ENCODE measurements at places on chromosomes 1 and 21.

DNA sequence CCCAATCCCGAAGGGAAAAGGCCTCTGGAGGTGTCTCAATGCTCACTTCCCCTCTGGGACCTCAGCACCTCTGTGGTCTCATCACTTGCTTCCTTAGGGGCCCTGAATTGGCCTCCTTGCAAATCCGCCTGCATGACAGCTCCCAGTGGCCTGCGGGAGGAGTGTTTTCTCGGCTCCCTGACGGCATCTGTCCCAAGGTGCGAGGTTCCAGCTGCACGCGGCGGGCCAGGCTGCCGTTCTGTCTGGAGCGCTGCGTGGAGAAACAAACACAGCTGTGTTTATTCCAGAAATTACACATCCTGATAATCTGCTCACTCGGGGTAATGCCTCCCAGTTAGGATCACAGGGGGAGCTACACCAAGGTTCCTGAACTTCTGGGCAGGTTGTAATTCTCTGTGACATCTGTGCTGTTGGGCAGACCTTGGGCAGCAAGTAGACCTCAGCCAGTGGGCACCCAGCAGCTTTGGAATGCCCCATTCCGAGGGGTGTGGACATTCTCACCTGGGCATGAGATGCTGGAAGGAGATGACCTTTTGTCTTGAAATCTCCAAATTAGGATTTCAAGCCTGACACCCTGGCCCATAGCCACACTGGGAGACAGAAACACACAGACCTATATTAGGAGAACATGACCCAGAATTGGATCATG is 18.2 kb downstream of the EPHB2 start:
- DNase-seq, result no peak

- DNase-seq, result no peak
These were observed 7.0 kb downstream of the SIM2 start for GRCh38 chr21:36705679-36706481.

- peak; percentile 89 for DNase-seq
These were observed at the start of gene SPOCD1 for GRCh38 chr1:31815752-31816500. Gene SPOCD1, minus strand, starts transcription at chr1:31816022. Its CDS starts 689 bp downstream, at chr1:31815333.

DNA sequence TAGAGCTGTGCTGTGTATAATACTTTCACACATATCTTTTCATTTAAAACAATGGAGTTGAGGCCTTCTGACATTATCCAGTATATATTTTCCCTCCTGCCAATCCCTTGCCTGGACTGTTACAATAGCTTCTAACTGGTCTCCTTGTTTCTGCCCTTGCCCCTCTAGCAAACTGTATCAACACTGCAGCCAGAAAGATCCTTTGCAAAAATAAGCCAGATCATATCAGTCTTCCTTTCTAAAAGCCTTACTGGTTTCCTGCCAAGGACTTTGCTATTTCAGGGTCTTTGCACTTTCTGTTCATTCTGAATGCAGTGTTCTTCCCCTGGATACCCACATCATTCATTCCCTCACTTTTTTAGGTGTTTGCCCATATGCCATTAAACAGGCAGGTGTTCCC is 370.1 kb downstream of the PTBP2 start:
- DNase-seq, result no peak

GRCh38 chr1:221188458-221188857 is 309.2 kb downstream of the HLX start:
- no peak for DNase-seq

GRCh38 chr1:198560161-198560560 is 19.7 kb upstream of the ATP6V1G3 start:
- DNase-seq, result no peak

- DNase-seq, result no peak
These were observed 10.2 kb upstream of the SLC19A2 start for GRCh38 chr1:169495916-169496315.

DNA sequence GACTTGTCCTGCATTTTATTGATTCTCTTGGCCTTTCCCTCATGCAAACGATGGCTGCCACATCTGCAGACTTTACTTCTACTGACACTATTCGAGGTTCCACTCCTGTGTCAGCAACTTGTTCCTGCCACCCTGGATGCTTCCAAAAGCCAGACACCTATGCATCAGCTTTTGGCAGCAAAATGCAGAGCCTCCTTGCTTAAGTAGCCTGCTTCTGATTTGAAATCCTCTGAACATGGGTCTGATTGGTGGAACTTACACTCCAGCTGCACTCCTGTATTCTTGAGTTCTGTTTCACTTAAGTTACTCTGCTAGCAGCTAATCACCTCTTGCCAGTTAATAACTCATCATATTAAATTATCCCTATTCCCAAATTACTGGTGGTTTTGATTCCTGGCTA is 152.1 kb upstream of the FMN2 start:
- DNase-seq, result no peak

DNA sequence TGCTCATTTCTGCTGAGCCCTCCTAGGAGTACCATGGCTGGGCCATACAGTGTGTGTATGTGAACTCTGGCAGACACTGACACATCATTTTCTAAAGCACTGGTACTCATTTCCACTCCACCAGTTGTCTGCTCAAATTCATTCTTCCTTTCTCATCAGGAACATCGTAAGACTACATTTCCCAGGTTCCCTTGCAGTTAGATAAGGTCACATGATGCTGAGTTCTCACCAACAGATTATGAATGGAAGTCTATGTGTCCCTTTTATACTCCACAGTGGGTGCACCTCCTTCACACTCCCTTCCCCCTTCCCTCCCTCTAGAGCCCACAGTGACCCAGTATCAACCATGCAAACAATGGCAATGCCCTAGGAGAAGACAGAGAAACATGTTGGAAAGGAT is 38.3 kb upstream of the PAX7 start:
- no peak for DNase-seq

DNA sequence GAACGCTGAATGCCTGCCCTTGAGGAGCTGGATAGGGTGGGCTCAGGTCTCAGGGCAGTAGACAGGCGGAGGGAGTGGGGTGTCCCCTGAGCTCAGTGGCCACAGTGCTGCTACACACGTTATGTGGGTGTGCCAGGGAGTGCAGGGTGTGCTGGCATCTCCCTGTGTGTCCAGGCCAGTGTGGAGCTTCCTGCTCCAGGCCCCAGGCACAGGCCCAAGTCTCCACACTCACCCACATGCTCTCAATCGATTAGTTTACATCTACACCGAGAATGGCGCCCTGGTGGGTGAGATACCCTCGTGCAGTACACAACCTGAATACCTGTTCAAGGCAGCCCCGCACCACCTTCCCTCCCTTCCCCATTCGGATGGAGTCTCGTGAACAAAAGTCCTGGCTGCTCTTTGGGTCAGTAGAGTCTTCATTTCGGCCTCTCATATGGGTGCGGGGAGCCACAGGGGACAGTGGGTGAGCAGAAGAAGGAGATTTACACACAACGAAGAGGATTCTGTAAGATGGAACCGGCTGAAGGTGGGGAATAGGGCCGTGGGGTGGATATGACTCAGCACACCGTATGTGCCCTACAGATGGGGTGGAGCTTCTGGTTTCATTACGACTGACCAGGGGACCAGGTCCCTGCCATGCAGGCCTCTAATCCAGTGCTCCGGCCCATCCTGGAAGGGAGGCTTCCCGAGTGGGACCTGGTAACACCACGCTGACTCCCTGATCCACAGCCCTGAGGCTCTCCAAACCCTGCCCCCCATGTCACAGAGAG is 93.3 kb downstream of the SPSB1 start:
- DNase-seq, result no peak

DNA sequence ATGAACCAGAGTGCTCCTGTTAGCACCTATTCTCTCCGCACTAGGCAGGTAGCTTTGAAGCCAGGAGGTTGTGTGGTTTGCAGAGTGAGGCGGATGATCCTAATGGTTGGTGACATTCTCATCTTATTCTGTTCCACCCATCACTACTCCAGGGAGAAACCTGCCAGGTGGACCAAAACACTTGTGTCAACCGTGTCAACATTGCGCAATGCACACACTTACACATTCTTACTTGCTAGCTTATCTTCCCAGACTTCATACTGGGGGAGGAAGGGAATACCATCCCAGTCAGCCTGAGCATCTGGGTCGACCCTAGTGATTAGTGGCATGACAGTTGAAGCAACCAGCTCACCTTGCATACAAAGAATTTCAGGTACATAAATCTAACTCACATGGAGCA is 236.9 kb downstream of the RPS6KC1 start:
- no peak for DNase-seq

GRCh38 chr1:22263359-22263758 is 120.5 kb upstream of the WNT4 start:
- DNase-seq, result no peak

DNA sequence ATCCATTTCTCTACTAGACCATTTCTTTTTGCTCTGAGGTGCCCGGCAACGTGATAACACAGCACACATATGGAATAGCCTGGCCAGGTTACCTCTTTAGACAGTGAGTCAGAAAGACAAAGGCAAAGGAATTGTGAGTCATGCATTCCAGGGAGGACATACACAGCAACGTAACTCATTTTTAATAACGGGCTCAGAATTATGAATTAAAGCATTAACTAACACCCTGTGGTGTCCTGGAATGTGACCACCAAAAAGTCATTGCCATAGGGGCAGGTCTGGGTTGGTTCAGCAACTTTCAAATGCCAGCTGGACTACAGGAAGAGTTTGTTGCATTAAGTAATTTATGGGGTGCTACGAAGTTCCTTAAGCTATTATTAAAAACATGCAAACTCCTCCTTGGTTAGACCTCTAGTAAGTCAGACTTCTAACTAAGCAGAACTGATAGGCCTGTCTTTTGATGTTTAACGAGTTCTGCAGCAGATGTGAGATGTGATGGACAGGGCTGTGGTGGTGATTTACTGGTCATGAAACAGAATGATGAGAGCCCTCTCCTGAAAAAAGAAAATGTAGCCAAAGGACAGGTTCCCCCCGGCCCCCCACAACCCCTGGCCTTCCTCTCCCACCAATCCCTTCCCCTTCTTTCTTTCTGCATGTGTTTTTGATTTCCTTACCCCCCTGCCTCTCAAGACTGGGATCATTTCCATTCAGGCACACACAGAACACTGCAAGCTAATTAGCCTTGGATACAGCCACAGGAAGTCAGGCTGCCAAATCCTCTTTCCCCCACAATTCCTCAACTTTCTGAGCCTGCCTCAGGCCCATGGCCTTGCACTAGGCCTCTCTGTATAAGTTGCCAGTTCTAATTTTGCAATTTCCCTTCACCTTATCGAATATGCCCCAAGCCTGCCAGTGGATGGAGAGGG is 88.9 kb upstream of the HAO2 start:
- no peak for DNase-seq

DNA sequence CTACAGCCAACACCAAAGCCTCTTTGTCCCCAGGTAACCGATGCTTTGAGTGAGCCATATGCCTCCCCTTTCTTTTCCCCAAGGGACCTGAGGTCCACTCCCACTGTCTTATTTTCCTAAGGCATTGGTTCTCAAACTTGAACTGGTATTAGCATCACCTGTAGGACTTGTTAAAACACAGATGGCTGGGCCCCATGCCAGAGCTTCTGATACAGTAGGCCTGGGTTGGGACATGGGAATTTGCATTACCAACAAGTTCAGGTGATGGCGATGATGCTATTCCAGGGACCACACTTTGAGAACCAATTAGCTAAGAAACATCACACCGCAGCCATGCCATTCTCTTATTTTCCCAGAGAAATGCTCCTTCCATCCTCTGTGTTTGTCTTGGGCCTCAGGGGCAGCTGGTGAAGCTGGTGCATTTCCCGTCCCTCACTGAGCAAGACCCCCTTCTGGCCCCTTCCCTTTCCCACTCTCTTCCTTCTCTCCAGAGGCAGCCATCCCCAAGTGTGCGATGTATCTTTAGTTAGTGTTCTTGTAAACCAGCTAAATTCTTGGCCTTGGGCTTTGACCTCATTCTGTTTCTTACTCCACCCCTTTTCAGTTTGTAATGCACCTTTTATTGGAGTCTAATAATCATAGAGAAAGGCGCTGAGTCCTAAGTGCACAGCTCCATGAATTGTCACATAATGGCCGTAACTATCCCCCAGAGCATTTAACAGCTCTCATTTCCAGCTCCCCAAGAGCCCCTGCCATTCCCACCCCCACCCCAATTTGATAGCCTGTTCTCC is 14.2 kb upstream of the TTC22 start:
- no peak for DNase-seq
